ENCODE measurements at places on chromosomes 11 and 22.
A peak's percentile ranks its signal among the peaks of the same experiment; 100 is the strongest.

DNA sequence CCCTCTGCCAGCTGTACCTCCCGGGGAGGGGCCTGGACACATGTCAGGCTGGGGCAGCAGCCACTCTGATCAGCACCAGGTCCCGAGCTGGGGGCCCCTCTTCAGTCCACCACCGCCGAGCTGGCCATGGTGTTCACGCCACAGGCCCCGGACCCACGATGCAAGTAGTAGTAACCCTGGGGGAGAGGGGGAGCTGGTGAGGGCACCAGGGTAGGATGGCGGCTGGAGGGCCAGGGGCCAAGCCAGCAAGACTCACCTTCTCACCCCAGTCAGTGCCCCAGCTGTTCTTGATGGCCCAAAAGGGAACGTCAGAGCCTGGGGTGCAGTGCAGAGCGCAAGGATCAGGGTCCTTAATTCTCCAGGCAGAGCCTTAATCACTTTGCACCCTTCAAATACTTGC lies 4.6 kb downstream of the CTSF start:
- DNase-seq, result no peak

DNA sequence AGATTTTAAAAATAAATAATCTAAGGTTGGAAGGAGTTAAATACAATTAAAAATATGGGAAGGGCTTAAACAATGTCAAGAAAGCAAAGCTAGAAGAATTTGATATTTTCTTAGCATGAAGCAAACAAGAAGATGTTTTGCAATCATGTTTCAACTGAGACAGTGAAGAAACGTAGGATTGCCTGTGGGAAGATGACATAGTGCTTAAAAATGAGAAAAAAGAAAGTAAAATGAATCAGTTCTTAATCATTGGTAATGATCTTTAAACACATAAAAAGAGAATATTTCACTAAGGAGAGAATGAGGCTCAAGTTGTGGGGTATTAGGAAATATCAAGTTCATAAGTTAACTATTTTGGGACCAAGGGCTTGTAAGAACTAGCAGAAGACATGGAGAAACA lies 855.0 kb downstream of the METTL15 start:
- no peak for DNase-seq

- DNase-seq, result no peak
Measured at GRCh38 chr11:122099374-122100036, 16.5 kb downstream of the BLID start.

- DNase-seq, result no peak
Measured at GRCh38 chr22:42754658-42755057, 34.0 kb upstream of the A4GALT start.

- no peak for DNase-seq
Measured at GRCh38 chr11:16805938-16806337, 67.5 kb downstream of the C11orf58 start.

GRCh38 chr22:18013947-18014346 lies 10.4 kb downstream of the MICAL3 start:
- no peak for DNase-seq

DNA sequence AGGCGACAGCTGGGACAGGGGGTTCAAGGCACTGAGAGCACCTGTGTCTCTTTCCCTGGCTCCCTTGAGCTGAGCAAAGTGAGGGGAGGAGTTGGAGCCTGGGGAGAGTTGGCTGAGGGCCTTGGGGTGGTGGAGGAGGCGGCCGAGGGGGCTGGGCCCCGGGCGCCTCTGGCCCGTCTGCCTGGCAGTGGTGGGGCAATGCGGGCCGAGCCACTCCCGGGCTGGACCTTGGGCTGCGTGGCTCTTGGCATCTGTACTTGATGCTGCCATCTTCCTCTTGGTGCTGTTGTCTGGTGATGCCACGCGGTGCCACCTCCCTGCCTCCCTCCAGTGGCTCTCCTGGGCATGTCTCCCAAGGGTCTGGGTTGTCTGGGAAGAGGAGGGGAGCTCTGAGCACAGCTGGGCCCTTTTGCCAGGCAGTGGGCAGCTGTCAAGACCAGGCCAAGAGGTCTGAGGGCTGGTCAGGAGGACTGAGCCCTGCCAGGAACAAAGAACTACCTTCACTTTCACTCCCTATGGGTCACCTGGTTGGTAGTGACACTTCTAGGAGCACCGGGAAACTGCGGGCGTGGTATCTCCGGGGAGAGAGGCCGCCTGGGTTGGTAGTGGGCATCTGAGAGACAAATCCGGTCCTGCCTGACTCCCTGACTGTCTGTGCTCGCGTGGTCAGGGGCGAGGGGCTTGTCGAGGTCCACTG lies 1.3 kb downstream of the GRIK4 start:
- no peak for DNase-seq

- no peak for DNase-seq
Measured at GRCh38 chr22:16932577-16932976, 75.4 kb downstream of the GAB4 start.

DNA sequence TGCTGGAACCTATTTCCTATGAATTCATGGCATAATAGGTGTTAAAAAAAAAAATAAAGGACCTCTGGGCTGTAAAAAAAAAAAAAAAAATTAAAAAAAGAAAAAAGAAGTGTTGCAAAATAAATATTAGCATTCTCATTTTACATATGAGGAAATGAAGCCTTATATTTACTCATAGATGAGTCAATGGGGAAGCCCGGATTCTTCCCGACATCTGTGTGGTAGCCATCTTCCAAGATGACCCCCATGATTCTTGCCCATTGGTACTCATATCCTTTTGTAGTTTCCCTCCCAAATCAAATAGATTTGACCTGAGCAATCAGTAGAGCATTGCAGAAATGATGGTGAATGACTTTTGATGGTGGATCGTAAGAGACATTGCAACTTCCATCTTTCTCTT lies 3.0 kb upstream of the SWAP70 start:
- no peak for DNase-seq

DNA sequence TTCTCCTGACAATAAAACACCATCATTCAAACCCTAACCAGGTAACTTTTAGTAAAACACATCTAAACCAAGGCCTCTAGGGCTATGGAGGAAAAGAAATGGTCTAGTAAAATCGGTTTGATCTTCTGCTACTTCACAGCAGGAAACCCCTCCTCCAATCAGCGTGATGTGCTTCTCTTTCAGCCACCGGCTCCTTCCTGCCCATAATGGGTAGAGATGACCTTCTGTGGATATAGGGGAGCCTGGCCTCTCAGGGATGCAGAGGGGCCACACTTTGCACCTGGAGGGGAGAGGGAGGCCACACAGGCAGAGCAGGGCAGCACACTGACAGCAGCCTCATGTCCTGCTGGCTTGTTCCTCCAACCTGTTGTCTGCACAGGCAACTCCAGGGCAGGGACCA lies 6.9 kb downstream of the EHD1 start:
- DNase-seq, result no peak

DNA sequence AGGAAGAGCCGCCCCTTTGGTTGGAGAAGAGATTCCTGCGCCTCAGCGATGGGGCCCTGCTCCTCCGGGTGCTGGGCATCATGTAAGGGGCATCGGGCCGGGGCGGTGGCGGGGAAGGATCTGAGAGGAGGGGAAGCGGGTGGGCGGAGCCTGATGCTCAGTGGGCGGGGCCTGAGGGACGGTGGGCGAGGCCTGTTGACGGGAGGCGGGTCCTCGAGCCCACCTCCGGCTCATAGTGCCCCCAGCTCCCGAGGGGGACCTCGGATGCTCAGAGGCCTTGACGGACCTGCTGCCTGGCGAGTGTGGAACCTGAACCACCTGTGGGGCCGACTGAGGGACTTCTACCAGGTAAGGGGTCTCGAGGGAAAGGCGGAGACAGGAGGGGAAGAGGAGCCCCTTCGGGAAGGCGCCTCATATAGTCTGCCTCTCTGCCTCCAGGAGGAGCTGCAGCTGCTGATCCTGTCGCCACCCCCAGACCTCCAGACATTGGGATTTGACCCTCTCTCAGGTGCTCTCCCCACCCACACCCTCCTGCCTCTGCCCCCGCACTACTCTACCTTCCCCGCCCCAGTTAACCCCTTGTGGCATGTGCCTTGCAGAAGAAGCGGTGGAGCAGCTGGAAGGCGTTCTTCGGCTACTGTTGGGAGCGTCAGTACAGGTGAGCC lies 799 bp downstream of the CCDC88B start:
- DNase-seq, result peak; percentile 62

DNA sequence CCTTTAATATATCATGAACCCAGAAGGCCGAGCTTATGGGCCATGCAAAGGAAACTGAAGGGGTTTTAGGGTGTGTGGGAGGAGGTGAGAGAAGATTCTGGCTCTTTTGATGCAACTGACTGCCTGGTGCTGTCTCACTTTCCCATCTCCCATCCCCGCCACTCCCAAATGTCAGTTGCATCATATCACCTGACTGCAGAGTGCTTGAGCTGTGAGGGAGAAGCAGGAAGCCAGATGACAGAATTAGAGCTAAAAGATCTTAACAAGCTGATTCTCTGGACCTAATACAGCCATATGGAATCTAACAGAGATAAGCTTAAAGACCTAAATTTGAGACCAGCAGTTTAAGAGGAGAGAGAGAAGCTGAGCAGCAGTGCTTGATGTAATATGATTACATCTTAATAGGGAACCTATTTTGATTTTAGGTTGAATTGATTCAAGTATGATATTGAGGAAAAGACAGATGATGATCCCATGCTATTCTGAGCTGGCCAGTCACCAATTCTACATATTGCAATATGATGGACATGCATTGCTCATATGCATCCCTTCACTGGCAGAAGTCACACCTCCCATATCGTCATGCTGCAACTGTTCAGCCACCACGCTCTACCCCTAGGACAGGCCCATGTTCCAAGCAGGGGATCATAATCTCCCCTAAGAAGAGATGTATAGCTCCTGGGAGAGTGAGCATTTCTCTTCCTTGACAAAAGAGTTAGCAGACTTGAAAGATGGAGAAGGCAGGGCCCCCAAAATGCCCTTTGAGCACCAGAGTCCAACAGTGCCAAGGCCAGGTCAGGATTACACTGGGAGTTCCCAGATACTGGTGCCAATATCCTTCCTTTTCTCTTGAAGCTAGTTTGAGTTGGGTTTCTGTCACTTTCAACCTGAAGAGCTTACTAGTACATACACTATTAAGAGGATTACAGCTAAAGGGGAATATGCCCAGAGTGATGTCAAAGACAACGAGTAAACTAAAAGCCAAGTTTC lies 44.9 kb downstream of the PLEKHA7 start:
- no peak for DNase-seq

GRCh38 chr11:74437441-74438042 lies 29.8 kb downstream of the KCNE3 start:
- no peak for DNase-seq

DNA sequence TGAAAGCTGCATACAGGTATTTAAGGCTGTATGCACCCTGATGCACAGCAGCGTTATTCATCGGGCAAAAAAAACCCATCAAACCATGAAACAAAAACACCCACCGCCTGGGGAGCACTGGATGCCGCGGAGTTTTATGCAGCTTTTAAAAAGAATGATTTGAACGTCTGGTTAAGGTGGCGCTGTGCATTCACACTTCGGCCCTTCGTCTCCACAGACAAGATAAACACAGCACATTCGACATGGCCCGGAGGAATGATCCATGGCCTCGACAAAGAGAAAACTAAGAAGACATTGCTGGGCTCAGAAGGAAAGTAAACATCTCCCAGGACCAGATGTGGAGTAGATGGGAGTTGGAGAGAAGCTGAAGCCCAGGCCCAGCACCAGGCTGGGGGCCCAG lies 40.8 kb upstream of the GAL start:
- DNase-seq, result no peak

- no peak for DNase-seq
Measured at GRCh38 chr11:44443836-44444769, 121.4 kb upstream of the CD82 start.

GRCh38 chr11:33730716-33731115 lies 5.5 kb downstream of the CD59 start:
- no peak for DNase-seq

DNA sequence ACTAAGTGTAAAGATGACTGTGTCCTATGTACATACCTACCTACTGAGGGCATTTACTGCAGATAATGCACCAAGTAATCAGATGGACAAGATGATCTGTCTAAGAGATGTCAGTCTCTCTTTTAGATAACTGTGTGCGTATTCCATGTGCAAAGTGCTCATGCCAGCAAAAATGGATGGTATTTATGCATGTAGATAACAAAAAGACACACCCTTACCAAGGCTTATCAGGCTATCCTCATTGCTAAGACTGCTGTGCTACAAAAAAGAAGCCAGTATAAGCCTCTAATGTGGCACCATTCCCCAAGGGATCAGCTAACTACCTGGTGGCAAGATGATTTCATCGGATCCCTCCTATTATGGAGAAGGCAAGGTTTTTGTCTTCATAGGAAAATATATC lies 34.3 kb upstream of the CD44 start:
- no peak for DNase-seq

- DNase-seq, result no peak
Measured at GRCh38 chr11:488579-488978, 18.5 kb downstream of the RNH1 start.

DNA sequence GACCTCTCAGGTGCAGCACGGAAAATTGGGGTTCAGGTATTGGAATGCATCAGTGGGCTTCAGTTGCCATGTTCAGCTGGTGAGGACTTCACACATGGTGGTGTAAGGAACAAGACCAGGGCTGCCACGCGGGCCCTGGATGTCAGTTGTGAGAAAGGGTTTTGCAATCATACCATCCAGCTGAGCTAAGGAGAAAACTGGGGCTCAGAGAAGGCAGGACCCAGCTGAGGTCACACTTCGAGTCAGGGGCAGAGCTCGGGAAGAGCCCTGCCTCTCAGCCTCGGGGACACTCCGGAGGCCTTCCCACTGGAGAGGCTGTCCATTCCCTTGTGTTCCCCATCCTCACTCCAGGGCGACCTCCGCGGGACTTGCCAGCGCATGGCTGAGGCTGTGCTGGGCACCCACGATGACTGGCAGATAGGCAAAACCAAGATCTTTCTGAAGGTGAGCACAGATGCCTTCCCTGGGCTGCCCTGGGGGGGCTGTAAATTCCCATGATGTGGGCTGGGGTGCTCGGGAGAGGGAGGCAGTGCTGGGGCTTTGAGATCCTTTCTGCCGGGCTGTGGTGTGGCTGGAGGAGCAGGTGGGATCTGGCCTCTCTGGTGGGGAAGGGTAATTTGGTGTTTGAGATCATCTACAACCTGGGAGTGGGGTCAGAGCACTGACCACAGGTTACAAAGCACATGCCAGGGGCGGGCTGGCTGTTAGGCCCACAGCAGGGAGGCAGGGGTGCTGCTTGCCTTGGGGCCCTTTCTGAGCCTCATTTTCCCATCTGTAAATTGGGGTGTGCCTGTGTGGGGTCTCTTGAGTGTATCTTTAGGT lies 47.2 kb downstream of the MYO7A start:
- DNase-seq, result no peak

DNA sequence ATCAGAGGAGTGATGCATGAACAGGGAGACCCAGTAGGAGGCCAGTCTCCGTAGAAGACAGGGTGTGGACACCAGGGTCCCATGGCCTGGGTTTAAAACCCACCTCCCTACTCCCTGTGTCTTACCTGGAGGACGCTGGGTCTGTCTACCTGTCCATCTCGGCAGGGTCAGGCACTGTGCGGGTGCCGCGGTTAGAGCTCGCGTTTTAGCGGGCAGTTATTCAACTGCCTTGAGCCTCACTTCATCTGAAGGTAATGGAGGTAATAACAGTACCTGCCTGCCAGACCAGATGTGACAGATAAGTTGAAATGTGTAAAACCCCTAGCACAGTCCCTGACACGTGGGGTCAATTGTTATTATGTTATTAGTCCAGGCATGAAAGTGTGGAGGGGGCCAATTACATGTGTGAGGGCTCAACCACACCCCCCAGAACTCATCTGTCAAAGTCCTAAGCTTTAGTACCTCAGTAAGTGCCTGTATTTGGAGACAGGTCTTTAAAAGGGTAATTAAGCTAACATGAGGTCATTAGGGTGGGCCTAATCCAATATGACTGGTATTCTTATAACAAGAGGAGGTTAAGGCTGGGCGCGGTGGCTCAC lies 8.1 kb upstream of the UPK3A start:
- no peak for DNase-seq
